ENCODE measurements at places on chromosomes 4 and X.
A peak's percentile ranks its signal among the peaks of the same experiment; 100 is the strongest.

GRCh38 chr4:56540826-56541225 is 35.2 kb downstream of the ARL9 start:
- H3K27me3 ChIP-seq, result no peaks in the 10 kb centered on the region
- H3K4me1 ChIP-seq, result no peaks in the 10 kb centered on the region
- H3K27ac ChIP-seq, result no peak overlapping the region
- no peak for DNase-seq
- no peak overlapping the region for H3K4me3 ChIP-seq

- no peaks in the 10 kb centered on the region for H3K36me3 ChIP-seq
- no peak overlapping the region for H3K4me3 ChIP-seq
- H3K27ac ChIP-seq, result no peak overlapping the region
- peaks cover 16% of the 10 kb centered on the region for H3K4me1 ChIP-seq
- DNase-seq, result no peak
Measured at GRCh38 chr4:74441744-74442143, 3.2 kb upstream of the AREG start.

GRCh38 chr4:150570862-150571261 is 11.1 kb upstream of the MAB21L2 start:
- no peak overlapping the region for H3K4me3 ChIP-seq
- no peak overlapping the region for H3K27ac ChIP-seq
- no peak for DNase-seq
- H3K27me3 ChIP-seq, result no peaks in the 10 kb centered on the region
- H3K36me3 ChIP-seq, result no peaks in the 10 kb centered on the region
- H3K4me1 ChIP-seq, result no peaks in the 10 kb centered on the region

GRCh38 chrX:149567621-149568417 is 18.1 kb upstream of the HSFX3 start:
- H3K4me1 ChIP-seq, result no peaks in the 10 kb centered on the region
- H3K27ac ChIP-seq, result no peak overlapping the region
- no peak for DNase-seq
- no peak overlapping the region for H3K4me3 ChIP-seq

DNA sequence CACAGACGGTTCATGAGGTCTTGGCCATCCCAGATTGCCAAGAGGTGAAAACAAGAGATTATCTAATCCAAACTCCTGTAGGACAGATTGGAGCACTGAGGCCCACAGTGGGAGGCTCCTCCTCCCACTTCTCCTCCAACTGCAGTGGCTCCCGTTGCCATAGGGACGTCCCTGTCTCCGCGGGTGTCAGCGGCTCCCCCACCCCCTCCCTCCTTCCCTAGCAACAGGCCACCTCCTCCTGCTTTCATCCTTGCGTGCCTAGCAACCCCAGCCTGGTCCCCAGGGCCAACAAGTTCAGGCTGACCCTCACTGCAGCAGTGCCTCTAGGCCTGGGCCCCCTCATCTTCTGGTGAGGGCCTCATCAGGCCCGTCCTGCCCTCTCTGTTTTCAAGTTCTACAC is 6.8 kb upstream of the IQSEC2 start:
- no peaks in the 10 kb centered on the region for H3K4me1 ChIP-seq
- H3K27me3 ChIP-seq, result no peaks in the 10 kb centered on the region
- H3K27ac ChIP-seq, result peak overlapping the region; percentile 54
- H3K4me3 ChIP-seq, result no peak overlapping the region
- no peaks in the 10 kb centered on the region for H3K36me3 ChIP-seq

GRCh38 chrX:7294483-7294882 is 146.5 kb upstream of the PUDP start:
- H3K27me3 ChIP-seq, result no peaks in the 10 kb centered on the region
- DNase-seq, result no peak
- H3K36me3 ChIP-seq, result no peaks in the 10 kb centered on the region
- H3K4me3 ChIP-seq, result no peak overlapping the region
- no peaks in the 10 kb centered on the region for H3K4me1 ChIP-seq

DNA sequence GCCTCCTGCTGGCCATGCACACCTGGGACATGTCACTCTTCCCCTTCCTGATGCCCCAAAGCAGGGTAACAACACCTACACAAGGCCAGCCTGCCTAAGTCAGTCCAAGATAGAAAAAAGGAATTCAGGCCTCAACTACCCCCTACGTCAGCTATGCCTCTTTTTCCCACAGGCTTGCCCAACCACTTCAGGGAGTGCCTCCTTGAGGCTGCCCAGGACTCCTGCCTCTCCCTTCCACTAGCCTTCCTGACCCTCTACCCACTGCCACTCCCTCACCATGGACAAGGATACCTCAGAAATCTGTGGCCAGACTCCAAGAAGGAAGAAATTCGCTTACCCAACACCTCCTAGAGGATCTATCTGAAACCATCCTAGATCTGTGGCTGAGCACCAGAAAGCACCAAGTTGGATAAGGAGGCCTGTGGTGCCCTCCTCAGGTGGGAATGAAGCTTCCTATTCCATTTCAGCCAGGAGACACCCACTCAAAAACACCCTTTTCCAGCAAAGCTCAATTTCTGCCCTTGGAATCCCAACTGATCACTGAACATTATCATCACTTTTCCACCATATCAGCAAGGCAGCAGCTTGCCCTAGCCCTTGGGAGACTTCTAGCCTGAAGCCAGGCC is 1.8 kb downstream of the KDM5C start:
- peak overlapping the region; percentile 100 for H3K4me3 ChIP-seq
- no peak overlapping the region for H3K27ac ChIP-seq
- H3K27me3 ChIP-seq, result no peaks in the 10 kb centered on the region
- peaks cover 2% of the 10 kb centered on the region for H3K4me1 ChIP-seq
- no peak for DNase-seq

- H3K4me1 ChIP-seq, result no peaks in the 10 kb centered on the region
- no peaks in the 10 kb centered on the region for H3K27me3 ChIP-seq
- H3K4me3 ChIP-seq, result no peak overlapping the region
- no peak for DNase-seq
- H3K27ac ChIP-seq, result no peak overlapping the region
Measured at GRCh38 chr4:171397175-171397574, 416.0 kb upstream of the GALNTL6 start.

DNA sequence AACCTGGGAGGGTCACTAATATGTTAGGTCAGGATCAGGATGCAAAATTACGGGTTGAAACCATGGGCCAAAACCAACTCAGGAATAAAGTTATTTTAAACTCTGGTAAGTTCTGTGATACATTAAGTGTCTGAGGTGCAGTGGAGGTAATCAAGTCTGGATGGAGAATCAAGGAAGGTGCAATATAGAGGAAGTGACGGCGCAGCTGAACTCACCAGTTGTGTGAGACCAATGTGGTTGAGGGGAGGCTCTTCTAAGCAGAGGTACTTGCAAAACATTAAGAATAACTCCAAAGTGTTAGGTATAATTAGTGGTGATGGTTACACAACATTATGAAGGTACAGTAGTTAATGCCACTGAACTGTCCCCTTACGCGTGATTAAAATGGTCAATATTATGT is 19.7 kb downstream of the GAB3 start:
- no peak overlapping the region for H3K27ac ChIP-seq
- peaks cover 58% of the 10 kb centered on the region for H3K4me1 ChIP-seq
- H3K27me3 ChIP-seq, result no peaks in the 10 kb centered on the region
- no peak for DNase-seq
- H3K4me3 ChIP-seq, result no peak overlapping the region
- no peaks in the 10 kb centered on the region for H3K36me3 ChIP-seq

DNA sequence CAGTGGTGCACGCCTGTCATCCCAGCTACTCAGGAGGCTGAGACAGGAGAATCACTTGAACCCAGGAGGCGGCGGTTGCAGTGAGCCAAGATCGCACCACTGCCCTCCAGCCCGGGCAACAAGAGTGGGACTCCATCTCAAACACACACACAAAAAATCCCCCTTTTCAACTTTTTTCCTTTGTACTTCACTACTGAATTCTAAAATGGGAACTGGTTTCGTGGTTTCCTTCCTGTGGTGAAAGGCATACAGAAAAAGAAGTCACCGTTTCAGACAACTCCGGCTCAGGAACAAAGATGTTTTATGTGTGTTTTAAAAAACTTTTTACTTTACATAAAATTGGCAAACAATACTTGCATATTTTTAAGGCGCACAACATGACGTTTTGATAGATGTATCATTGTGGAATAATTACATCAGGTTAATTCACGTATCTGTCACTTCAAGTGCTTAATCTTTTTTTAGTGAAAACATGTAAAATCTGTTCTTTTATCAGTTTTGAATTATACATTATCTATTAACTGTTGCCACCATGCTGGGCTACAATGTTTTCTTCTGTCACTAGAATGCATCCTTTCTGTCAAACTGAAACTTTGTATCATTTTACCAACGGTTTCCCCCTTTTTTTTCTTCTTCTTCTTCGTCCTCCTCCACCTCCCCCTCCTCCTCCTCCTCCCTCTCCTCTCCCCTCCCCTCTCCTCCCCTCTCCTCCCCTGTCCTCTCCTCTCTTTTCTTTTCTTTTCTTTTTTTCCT is 186.0 kb downstream of the CRLF2 start:
- H3K27me3 ChIP-seq, result no peaks in the 10 kb centered on the region
- no peak overlapping the region for H3K27ac ChIP-seq
- no peak overlapping the region for H3K4me3 ChIP-seq
- no peak for DNase-seq
- no peaks in the 10 kb centered on the region for H3K4me1 ChIP-seq
- H3K36me3 ChIP-seq, result no peaks in the 10 kb centered on the region

DNA sequence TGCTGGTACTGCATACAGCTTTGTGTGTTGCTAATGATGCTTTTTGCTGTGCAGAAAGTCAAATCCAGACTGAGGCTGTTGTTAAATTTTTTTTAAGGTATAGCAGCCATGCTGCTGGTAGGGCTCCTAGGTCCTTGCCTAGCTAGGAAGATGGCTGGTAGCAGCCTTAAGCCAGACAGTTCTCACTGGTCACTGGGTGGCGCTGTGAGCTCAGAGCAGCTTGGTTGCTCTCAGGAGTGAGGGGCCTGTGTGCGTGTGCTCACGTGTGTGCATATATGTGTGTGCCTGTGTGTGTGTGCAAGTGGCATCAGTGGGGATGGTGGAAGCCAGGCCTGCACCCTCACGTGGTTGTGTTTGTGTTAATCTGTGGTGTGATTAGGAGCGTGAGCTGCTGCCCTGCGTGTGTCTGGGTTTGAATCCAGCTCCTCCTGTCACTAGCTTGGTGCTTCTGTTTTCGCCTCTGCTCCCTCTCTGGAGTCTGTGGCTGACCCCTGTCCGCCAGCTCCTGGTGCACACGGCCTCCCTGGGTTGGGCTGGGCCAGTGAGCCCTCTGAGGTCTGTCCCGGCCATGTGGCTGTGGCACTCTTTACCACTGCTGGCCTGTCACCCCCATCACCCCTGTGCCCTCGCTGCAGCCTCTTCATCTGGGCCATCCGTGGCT is 46.1 kb downstream of the SORCS2 start:
- peaks cover 30% of the 10 kb centered on the region for H3K4me1 ChIP-seq
- no peak for DNase-seq
- no peak overlapping the region for H3K27ac ChIP-seq
- H3K27me3 ChIP-seq, result no peaks in the 10 kb centered on the region
- no peak overlapping the region for H3K4me3 ChIP-seq

- no peaks in the 10 kb centered on the region for H3K4me1 ChIP-seq
- no peak overlapping the region for H3K27ac ChIP-seq
- DNase-seq, result no peak
- H3K27me3 ChIP-seq, result no peaks in the 10 kb centered on the region
- no peaks in the 10 kb centered on the region for H3K36me3 ChIP-seq
Measured at GRCh38 chr4:122514671-122515070, 58.1 kb upstream of the IL2 start.

- no peak for DNase-seq
- H3K4me3 ChIP-seq, result no peak overlapping the region
- H3K27ac ChIP-seq, result no peak overlapping the region
- H3K27me3 ChIP-seq, result no peaks in the 10 kb centered on the region
- no peaks in the 10 kb centered on the region for H3K36me3 ChIP-seq
- peaks cover 1% of the 10 kb centered on the region for H3K4me1 ChIP-seq
Measured at GRCh38 chr4:105066401-105066800, 80.3 kb upstream of the TET2 start.

DNA sequence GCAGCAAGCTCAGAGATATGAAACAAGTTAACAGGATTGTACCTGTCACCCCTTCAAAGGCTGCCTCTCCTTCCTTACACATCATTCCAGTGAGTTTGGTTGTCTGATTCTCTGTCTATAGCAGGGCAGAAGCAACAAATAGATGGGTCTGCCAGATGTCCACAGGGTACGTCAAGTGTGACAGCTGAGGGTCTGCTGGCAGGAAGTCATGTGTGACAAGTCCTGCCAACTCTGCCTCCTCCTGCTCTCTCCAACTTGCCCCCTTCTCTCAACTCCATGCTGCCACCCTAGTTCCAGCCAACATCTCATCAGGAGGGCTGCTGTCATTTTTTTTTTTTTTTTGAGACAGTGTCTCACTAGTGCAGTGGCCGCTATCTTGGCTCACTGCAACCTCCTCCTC is 109.2 kb downstream of the NSUN7 start:
- no peak for DNase-seq
- no peak overlapping the region for H3K4me3 ChIP-seq
- H3K36me3 ChIP-seq, result peaks cover 8% of the 10 kb centered on the region
- no peak overlapping the region for H3K27ac ChIP-seq

DNA sequence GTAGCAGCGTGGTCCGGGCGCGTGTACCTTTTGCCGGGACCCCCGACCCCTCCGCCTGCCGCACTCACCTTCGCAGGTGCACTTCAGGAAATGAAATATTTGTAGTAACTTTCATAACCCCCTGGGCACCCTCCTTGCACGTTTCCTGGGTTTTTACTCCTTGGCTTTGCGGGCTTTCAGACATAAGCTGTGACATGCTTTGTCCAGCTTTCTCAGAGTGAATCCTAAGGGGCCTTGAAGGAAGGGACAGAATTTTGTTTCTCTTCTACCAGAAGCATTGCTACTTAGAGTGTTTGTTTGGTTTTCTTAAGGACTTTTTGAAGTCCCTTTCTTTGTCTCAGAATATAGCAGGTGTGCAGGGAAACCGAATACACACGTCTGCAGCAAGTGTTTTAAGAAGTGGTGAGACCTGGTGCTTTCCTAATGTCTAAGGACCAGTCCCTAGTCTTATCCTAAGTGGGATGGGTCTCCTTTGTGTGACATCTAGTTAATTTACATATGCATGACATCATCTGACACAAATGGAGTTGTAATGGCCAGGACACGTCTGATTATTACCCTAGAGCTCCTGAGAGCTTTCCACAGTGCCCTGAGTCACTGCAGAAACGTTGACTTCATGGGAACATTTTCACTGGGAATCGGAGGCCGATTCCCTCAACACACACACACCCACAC is 1.3 kb downstream of the FAM149A start:
- DNase-seq, result no peak
- H3K4me3 ChIP-seq, result peak overlapping the region; percentile 54
- peaks cover 17% of the 10 kb centered on the region for H3K4me1 ChIP-seq
- H3K36me3 ChIP-seq, result no peaks in the 10 kb centered on the region
- H3K27ac ChIP-seq, result no peak overlapping the region

- DNase-seq, result no peak
- H3K4me3 ChIP-seq, result no peak overlapping the region
- H3K27ac ChIP-seq, result no peak overlapping the region
- no peaks in the 10 kb centered on the region for H3K4me1 ChIP-seq
Measured at GRCh38 chr4:152024881-152025280, 264.1 kb upstream of the GATB start.

All from tibial nerve (tissue), 4 donors.